ENCODE measurements at places on chromosomes 5 and 9.

- DNase-seq = no peak
These were observed 33.0 kb downstream of the LARP1 start for GRCh38 chr5:154788212-154788611.

GRCh38 chr5:38263983-38264382 lies 5.6 kb downstream of the EGFLAM start:
- DNase-seq = no peak

GRCh38 chr5:136206361-136206760 lies 13.4 kb upstream of the SMIM32 start:
- no peak for DNase-seq

GRCh38 chr9:38253200-38253599 lies 139.3 kb upstream of the ALDH1B1 start:
- no peak for DNase-seq

DNA sequence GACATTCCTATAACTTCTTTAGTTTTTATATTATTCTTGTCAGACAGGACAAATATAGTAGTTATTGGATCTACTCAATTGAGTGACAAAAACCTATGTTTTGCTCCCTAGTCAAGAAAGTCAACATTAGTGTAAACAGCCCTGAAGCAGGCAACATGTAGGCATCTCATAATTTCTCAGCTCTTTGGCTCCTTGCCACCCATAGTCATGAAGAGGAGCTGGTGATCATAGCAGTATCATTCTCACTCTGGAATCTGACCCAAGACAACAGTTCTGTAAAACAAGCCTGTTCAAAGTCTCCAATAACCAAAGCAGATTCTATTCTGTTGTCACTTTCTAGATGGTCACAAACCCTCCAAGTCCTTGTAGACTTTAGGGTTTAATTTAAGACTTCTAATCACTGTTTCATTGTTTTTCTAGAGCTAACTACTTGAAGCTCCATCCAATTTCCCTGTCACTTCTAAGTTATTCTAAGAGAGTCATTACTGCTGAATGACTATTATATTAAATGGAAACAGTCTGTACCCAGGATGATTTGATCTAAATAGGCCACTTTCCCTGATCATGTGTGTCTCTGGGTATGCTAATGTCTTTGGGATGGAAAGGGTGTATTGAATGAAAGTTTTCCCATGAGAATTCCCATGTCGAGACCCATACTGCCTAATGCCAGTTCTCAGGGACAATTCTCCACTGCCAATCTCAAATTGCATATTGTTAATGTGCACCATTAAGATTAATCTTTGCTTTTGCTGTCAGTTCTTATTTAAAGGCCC lies 533.3 kb downstream of the ACTL7B start:
- no peak for DNase-seq

DNA sequence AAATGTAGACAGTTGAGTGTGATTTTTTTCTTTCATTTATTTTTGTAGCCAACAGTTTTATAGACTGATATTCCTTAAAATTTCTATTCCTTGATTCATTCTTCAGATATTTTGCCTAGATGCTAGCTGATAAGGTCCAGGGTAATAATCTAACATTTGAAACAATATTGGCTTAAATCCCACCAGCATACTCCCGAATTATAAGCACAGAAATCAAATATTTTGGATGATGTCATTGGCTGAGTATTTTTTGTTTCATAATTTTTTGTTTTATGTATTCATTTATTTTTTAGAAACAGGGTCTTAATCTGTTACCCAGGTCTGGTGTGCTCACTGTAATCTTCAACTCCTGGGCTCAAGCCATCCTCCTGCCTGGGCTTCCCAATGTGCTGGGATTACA lies 88.4 kb downstream of the ISL1 start:
- DNase-seq = no peak

- DNase-seq = no peak
These were observed 243.2 kb downstream of the CEMIP2 start for GRCh38 chr9:71524996-71525580.

- DNase-seq = no peak
These were observed 14.4 kb downstream of the GLDC start for GRCh38 chr9:6631207-6631512.

- DNase-seq = no peak
These were observed 128.4 kb downstream of the GRIA1 start for GRCh38 chr5:153618867-153619266.

DNA sequence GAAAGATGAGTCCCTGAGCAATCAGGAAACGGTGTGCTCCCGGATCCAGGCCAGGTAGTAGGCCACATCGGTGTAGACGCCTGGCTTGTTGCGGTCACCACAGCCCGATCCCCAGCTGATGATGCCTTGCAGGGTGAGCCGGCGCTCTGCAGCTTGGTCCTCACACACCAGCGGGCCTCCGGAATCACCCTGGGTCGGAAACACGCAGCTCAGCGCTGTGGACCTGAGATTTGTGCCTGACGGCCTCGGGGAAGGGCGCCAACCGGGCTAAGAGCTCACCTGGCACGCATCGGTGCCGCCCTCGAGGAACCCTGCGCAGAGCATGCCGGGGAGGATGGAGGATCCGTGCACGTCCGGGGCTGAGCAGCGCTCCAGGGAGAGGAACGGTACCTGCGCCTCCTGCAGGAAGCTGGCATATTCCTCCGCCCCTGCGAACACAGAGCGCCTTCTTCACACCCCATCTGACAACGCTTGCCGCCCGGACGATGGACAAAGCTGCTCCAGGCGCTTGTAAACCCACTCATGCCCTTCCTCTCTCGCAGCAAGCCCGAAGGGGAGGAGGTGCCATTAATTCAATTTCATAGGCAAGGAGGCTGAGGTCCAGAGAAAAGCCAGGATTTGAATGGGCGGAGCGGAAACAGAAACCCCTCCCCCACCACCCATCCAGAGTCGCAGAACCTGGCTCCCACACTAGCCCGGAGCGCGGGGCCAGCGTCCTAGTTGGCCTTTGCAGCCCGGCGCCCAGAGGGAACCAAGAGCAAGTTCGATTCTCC lies 2.0 kb upstream of the PFN3 start:
- peak; percentile 78 for DNase-seq

DNA sequence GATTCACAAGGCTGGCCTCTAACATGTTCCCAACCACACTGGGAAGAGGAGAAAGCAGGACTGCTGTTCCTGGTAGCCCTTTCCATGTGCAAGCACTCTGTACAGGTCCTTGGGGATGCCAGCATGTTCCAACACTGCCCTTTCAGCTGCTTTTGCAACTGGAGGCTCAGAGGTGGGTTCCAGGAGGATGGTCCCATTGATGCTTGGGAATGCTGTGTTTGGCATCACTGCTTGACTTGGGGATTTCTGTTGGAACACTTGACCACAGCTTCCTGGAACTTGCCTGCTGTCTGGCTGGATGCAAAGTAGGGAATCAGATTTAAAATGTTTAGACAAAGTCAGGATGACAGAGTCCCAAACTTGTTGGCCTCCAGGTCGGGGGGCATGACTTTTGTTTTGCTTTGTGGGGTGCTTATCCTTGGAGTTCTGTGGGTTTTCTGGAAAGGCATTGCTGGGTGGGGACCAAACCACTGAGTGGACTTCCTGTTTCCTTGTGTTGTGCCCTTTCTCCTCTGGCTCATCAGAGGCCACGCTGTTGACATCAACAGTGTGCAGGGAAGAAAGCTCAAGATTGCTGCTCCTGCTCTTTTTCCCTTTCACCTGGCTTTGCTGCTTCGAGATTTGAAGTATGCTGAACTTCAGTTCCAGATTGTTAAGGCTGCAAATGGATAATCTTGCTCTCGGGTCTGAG lies 148.5 kb upstream of the RPS23 start:
- no peak for DNase-seq

DNA sequence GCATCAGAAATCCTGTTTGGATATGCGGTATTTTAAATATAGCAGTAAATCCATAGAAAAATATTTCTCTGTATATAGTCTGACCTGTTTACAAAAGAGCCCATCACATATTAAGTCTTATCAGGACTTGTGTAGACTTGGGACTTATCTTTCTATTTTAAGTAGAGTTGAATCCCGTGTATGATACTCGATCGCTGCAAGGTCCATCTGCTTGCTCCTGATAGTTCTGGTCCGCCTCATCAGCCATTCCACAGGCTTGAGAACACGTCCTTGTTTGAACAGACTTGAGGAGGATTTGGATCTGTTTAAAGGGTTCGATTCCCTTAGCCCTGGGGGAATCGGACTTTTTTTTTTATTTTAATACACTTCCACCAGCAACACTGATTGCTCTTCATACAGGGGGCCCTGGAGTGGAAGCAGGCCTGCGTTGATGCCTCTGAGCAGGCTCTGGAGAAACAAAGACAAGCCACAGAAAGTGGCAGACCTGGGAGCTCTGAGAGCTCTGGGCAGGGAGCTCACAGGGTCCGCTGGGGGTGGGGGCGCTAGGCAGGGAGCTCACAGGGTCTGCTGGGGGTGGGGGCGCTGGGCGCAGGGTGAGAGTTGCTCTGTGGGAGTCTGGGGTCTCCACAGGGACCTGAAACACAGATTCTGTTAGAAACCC lies 112.2 kb downstream of the MVB12B start:
- no peak for DNase-seq

GRCh38 chr5:138240650-138241385 lies 27.7 kb upstream of the CDC23 start:
- DNase-seq = peak; percentile 42

DNA sequence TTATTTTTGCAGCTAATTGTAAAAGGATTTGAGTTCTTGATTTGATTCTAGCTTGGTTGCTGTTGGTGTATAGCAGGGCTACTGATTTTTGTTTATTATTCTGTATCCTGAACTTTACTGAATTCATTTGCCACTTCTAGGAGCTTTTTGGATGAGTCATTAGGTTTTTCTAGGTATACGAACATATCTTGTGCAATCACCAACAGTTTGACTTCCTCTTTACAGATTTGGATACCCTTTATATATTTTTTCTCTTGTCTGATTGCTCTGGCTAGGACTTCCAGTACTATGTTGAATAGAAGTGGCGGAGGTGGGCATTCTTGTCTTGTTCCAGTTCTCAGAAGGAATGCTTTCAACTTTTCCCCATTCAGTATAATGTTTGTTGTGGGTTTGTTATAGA lies 210.8 kb downstream of the FGF10 start:
- DNase-seq = no peak

- peak; percentile 67 for DNase-seq
These were observed 18.6 kb downstream of the MED10 start for GRCh38 chr5:6359555-6360322.

GRCh38 chr9:22257026-22257816 lies 189.4 kb upstream of the DMRTA1 start:
- DNase-seq = no peak

DNA sequence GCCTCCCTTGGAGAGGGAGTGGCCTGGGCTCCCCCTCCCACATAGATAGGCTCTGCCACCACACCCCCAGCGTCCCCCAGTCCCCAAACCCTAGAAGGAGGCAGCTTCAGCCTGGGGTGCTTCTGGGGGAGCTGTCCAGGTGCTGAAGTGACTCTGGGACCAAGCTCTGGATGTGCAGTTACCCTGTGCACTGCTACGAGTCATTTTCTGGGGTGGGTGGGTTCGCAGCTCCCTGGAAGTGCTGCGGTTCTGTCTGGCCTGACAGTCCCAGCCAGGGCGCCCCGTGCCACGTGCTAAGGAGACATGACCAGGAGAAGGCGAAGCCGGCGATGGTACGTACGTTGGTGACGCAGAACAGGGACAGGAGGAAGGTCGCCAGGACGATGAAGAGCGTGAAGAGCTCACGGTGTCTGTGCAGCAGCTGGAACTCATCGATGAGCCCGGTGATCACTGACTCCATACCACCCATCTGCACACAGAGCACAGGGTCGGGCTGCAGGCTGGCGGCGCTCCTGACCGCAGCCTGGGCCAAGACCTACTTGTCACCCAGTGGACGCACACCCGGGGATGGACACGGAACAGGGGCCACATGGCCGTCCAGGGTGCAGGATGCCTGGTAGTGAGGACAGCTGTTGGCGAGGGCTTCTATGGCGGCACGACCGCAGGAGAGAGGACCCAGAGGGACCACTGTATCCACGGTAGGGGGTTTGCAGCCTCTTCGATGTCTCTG lies 35.7 kb downstream of the SLC6A3 start:
- DNase-seq = peak; percentile 50

- peak; percentile 58 for DNase-seq
These were observed 27.1 kb downstream of the GRAMD2B start for GRCh38 chr5:126450346-126450745.

All from activated CD8-positive, alpha-beta memory T cell treated with anti-CD3 and anti-CD28 coated beads, Interleukin-2, amount 10 ng/mL, durations not matched to agents 7 days and 5 days (primary cell).